Stimulated activated CD4-positive, alpha-beta T cell treated with anti-CD3 and anti-CD28 coated beads, Interleukin-4, amount 100 ng/mL, for 1 hour (primary cell): ENCODE measurements at places on chromosomes 7 and 10.

DNA sequence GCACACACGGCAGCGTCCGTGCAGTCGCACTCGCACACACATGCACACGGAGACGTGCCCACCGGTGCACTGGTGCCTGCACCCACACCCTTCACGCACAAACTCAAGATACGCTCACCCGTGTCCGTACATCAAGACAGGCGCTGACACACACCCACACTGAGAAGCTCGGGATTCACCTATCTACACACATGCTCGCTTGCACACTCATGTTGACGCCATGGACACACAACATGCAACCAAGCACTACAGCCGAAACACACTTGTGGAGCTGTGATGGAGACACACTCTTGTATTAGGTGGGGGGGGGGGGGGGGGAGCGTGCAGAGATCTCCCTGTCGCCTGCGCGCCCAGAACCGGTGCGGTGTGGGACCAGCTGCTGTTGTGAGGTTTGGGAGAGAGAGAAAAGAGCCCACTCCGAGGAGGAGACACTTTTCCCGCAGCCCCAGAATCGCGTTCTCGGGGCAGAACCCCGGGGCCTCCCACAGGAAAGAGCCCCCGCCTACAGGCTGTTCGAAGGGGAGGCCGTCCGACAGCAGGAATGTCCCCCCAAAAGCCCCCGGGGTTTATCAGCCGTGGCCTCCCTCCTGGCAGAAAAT is 605 bp upstream of the NFKB2 start:
- peak; percentile 69 for DNase-seq

GRCh38 chr10:50972591-50972990 is 87.2 kb upstream of the A1CF start:
- DNase-seq, result no peak

- DNase-seq, result no peak
Measured at GRCh38 chr7:25858200-25858524, 293.8 kb upstream of the NFE2L3 start.

DNA sequence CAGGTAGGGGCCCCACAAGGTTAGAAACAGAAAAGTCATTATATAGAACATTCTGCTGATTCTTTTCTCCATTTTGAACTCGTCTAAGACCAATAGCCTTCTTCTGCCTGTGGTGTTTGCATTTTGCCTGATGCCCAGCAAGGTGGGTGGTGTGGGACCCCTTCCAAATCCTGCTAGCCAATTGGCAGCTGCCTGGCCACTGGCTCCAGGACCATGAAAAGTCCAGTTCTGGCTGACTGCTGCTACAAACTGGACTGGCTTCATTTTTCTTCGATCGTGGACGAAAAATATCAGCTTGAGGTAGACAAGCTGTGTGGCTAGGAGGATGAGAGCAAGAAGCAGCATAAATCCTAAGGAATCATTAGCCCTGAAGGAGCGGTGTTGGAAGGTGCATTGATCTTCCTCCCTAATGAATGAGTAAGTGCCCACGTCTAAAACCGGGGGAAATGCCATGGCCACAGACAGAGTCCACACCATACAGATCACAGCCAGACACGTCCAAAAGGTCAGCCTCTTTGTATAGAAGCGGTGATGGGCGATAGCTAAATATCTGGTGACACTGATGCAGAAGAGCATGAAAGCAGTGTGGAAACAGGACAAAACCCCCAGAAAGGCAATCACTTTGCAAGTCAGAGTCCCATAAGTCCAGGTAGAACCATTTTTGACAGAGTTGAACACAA is 2.7 kb downstream of the GPR85 start:
- no peak for DNase-seq

- no peak for DNase-seq
Measured at GRCh38 chr7:157096286-157097055, 42.3 kb upstream of the UBE3C start.

DNA sequence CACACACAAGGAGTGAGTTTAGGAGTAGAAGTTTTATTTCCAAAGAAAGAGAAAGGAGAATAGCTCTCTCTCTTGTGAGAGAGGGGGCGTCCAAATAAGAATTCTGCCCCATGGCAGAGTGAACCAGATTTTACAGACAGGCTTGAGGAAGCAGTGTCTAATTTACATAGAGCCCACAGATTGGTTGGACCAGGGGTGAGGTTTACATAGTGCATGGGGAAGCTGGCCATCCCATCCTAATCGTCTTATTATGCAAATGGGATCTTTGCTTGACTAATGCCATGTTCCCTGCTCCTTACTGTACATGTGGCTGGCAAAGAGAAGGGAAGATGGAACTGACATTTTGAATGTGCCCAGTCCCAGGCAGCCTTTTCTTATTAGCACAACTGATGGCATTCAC is 60.0 kb upstream of the ACSM6 start:
- no peak for DNase-seq

- DNase-seq, result no peak
Measured at GRCh38 chr10:88216976-88217375, 353.6 kb downstream of the PTEN start.

DNA sequence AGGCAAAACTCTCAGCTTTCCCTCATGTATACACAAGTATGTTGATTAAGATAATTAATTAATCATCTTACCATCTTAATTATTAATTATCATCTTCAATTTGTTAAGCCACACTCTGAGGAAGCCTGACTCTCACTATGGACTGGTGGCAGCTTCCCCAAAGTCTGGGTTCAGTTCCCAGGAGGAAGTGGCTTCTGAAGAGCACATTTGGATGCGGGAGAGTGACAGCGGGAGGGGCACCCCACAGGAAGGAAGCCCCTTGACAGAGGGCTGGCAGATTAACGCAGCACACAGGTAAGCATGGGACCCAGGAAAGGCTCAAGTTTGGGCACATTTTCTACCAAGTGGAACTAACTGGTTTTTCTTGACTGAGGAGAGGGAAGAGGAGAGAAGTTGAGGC is 13.4 kb upstream of the SLIT1 start:
- DNase-seq, result no peak

- peak; percentile 11 for DNase-seq
Measured at GRCh38 chr7:128672927-128673517, 930 bp downstream of the GARIN1A start.

GRCh38 chr7:17033245-17033644 is 151.5 kb upstream of the AGR3 start:
- no peak for DNase-seq

- no peak for DNase-seq
Measured at GRCh38 chr10:133412381-133412711, 12.1 kb downstream of the SPRN start.

GRCh38 chr7:111796671-111797070 is 234.4 kb upstream of the IMMP2L start:
- DNase-seq, result no peak

- no peak for DNase-seq
Measured at GRCh38 chr7:107045980-107046379, 1.5 kb downstream of the PRKAR2B start.

- DNase-seq, result no peak
Measured at GRCh38 chr10:132593389-132593788, 55.8 kb downstream of the INPP5A start.

GRCh38 chr7:44633254-44634186 is 27.1 kb downstream of the OGDH start:
- peak; percentile 56 for DNase-seq

DNA sequence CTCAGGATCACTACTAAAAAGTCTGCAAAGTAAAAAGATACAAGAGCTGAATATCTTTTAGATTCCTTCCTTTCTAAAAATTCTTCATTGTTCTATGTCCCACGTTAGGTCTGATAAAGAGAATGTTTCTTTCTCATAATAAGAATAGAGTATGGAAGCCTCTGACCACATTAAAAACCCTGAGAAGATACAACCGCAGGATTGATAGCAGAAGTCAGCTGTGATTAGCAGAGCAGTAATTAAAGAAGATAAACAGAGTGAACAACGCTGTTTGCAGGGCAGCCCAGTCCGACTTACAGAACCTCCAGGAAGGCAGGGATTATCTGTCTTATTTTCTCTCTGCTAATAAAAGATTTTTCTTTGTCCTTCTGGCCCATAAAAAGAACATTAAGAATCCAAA is 31.4 kb upstream of the PITRM1 start:
- DNase-seq, result no peak

GRCh38 chr10:58358314-58358933 is 23.6 kb downstream of the UBE2D1 start:
- DNase-seq, result no peak

DNA sequence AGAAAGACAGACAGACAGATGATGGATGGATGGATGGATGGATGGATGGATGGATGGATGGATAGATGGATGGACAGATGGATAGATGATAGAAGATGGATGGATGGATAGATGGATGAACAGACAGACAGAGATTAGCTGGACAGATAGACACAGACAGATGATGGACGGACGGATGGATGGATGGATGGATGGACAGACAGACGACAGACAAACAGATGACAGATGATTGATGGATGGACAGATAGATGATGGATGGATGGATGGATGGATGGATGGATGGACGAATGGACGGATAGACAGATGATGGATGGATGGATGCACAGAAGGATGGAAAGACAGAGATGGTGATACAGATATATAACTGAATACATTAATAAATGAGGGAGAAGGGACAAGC is 190.9 kb upstream of the CALN1 start:
- DNase-seq, result no peak

- DNase-seq, result no peak
Measured at GRCh38 chr7:50426280-50427045, 23.7 kb downstream of the FIGNL1 start.

DNA sequence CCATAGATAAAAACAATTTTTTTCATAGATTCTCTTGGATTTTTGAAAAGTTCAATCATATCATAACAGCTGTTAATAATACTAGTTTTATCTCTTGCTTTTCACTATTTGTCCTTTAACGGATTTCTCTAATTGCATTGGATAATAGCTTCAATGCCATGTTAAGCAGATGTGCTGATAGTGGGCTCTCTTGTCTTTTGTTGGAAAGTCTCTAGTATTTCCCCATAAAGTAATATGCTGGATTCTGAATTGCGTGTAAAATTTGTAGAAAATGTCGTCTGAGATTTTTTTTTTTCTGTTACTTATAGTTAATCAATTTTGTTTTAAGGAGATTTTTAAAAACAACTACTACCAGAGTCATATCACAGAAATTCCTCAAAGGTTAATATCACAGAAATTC is 53.3 kb downstream of the TFPI2 start:
- DNase-seq, result no peak

DNA sequence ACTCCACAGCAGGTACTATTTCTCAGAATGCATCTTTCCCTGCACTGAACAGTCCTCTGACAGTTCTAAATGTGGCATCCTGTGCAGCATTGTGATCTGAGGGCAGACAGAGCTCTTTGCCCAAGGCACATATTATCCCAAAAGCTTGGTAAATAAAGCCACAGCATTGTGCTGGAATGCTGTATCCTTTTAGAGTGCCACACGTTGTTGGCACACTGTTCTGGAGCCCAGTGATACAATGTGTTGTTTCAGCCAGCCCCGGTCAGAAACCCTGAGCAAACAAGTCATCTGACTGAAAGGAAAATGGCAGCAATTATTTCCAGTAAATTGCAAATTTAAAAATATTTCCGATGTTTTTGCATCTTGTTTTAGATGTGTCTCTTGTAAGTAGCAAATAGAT is 45.4 kb downstream of the NAMPT start:
- no peak for DNase-seq

- DNase-seq, result no peak
Measured at GRCh38 chr10:6748981-6749635, 169.0 kb upstream of the PRKCQ start.

GRCh38 chr7:68376131-68376661 is 1222.1 kb upstream of the AUTS2 start:
- DNase-seq, result no peak

DNA sequence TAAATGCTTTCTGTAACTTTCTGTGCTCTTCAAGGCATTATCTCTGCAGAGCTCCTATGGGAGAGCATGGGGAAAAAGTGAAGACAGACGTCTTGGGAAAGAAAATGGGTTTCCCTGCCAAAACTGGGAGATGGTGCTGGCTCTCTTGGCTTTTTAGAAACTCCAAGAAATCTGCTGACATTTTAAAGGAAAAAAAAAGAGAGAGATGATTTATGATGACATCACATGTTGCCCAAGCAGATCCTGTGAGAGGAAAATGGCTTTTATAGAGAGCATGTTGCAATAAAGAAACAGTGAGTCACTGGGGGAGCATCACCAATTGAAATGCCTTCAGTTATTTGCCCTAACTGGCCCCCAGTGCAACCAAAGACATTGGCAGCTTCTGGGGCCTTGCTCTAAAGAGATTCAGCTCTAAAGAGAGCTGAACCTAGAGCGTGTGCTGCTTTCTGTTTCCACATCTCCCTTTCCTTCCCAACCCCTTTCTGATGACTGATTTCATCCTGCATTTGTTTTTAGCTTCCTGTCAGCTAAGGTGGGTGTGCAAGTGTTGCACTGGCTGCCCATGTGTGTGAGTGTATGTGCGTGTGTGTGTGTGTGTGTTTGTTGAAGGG is 37.7 kb downstream of the LRMDA start:
- DNase-seq, result no peak

DNA sequence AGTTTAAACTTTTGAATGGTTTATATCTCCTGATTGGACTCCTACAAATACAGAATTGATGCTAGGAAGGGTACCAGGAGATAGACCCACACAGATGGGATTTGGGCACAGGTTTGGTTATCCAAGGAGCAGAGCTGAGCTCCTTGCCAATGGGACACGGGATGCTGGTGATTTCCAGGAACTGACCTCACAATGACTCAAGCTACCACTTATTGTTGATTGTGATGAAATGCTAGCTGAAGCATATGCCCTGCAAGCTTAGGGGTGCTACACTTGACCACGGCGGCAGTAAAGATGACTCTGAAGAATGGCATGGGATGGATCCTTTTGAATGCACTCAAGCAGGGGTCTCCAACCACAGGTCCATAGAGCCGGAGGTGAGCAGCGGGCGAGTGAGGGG is 45.5 kb upstream of the VKORC1L1 start:
- DNase-seq, result no peak

DNA sequence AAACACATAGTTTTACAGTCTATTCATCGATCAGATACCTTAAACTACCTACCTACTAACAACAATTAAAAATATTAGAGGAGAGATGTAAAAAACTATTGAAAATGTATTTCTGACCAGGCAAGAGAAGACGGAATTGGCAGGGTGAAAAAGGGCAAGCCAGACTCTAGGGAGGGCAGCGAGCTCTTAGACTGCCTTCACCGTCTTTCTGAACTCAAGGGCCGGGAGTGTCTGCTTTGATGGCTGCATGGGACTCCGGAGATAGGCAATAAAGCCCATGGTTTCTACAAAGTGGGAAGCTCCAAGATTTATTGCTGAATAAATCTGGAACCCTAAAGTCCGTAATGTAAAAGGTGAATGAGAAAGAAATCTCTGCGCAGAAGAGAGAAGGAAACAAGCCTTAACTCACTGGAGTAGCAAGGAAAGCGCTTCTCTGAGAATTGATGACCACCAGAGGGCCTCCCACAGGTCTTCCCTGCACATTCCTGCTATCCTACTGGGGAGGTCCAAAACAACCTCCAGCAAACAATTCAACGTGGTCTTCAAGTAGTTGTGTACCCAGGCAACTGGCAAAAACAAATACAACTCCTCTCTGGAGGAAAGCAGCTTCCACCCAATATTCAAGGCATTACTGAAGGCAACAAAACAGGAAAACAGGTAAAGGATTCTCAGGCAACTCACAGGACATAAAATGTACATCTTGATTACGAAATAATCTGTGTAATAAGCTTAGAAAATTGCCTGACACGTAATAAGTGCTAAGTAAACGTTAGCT is 181.3 kb downstream of the SDK1 start:
- DNase-seq, result no peak
